ENCODE measurements at places on chromosomes 16 and 17. TPM values are rescaled to one million over a fixed set of nuclear protein-coding genes. Genes with fewer than 3 reads are reported as not detected.

GRCh38 chr17:65987988-65988387 is 203.9 kb downstream of the CEP112 start:
- no peaks in the 10 kb centered on the region for H3K27me3 ChIP-seq
- DNase-seq = peak; percentile 11
- no peak overlapping the region for H3K4me3 ChIP-seq
- no peak overlapping the region for H3K27ac ChIP-seq

ZG16 gene
- not detected for total RNA-seq

DNA sequence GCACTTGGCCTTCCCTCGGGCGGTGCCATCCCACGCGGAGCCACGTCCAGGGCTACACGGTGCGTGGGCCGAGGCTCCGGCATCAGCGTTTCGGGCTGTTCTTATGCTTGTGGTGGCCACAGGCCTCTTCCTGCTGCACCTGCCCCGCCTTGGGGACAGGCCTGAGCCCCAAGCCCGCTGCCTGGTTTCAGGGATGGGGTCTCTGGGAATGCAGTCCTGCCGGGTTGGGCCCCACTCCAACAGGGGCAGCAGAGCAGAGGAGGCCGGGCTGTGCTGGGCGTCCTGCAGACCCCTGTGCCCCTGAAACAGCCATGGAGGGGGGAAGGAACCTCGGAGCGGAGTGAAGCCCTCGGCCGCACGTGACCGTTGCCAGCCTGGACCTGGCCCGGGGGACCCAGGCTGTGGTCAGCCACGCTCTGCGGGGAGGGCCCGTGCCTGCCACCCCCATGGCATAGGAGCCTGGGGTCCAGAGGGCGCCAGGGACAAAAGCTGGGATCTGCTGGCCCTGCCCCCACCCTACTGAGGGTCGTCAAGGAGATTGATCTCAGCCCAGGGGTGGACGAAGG is 453 bp upstream of the WFIKKN1 start:
- peaks cover 17% of the 10 kb centered on the region for H3K4me1 ChIP-seq
- H3K27me3 ChIP-seq = no peaks in the 10 kb centered on the region
- no peaks in the 10 kb centered on the region for H3K36me3 ChIP-seq
- DNase-seq = no peak

CCL16 gene
- total RNA-seq = not detected

- peak; percentile 91 for DNase-seq
- no peaks in the 10 kb centered on the region for H3K36me3 ChIP-seq
- H3K27ac ChIP-seq = no peak overlapping the region
- peaks cover 27% of the 10 kb centered on the region for H3K4me1 ChIP-seq
- no peak overlapping the region for H3K4me3 ChIP-seq
- H3K27me3 ChIP-seq = no peaks in the 10 kb centered on the region
Observed at GRCh38 chr16:22188595-22189442, 17.3 kb upstream of the EEF2K start.

DNA sequence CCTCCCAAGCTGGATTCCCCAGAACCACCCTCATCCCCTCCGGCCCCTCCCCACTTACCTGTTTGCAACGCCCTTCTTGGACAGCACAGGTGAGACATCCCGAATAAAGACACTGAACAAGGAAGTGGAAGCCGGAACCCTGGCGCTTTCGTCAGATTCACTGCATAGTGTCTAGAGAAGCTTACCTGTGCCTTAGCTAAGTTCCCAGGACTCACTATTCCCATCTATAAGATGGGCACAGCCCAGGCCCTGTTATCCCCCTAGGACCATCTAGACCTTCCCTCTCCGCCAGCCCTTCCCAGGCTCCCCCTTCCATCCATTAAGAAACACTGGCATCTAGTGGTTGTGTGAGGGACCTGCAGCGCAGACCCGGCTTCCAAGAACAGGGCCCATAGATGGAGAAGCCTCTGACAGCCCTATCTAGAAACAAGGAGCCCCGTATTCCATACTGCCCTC is 26.9 kb upstream of the RPL38 start:
- no peak overlapping the region for H3K4me3 ChIP-seq
- peak; percentile 90 for DNase-seq
- no peaks in the 10 kb centered on the region for H3K4me1 ChIP-seq
- no peak overlapping the region for H3K27ac ChIP-seq
- H3K36me3 ChIP-seq = no peaks in the 10 kb centered on the region

- no peak for DNase-seq
- H3K27ac ChIP-seq = no peak overlapping the region
- no peaks in the 10 kb centered on the region for H3K27me3 ChIP-seq
- H3K36me3 ChIP-seq = no peaks in the 10 kb centered on the region
- H3K4me1 ChIP-seq = no peaks in the 10 kb centered on the region
Observed at GRCh38 chr16:29148867-29149272, 164.0 kb downstream of the LAT start.

DNA sequence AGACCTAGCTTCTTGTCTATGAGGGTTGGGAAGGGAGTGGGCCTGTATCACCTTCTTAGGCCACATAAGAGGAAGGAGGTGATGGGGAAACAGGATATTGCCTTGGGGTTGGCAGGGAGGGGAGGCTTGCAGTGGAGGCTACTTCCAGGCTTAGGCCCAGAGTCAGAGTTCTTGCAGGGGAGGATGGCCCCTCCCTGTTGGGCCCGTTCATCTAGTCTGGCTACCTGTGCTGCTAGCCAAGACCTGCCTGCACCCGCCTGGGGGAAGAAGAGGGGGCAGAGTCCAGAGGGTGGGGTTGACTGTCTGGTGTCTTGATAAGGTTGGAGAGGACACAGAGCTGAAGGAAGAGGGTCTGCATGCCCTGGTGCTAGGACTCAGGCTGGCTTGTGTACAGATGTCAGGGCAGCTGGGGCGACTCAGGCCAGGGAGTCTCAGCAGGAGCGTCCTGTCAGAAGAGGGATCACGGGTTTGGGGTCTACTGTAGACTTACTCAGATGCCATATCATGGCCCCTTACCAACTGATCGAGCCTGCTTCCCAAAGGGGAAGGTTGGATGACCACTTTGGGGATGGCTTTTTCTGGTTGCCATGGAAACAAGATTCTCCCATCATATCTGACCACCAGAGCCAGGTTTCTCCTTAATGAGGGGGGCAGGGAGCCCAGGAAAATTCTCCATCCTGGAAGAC is 5.3 kb downstream of the KDM6B start:
- no peak overlapping the region for H3K4me3 ChIP-seq
- no peak for DNase-seq
- H3K36me3 ChIP-seq = peaks cover 9% of the 10 kb centered on the region
- H3K27me3 ChIP-seq = no peaks in the 10 kb centered on the region

DNA sequence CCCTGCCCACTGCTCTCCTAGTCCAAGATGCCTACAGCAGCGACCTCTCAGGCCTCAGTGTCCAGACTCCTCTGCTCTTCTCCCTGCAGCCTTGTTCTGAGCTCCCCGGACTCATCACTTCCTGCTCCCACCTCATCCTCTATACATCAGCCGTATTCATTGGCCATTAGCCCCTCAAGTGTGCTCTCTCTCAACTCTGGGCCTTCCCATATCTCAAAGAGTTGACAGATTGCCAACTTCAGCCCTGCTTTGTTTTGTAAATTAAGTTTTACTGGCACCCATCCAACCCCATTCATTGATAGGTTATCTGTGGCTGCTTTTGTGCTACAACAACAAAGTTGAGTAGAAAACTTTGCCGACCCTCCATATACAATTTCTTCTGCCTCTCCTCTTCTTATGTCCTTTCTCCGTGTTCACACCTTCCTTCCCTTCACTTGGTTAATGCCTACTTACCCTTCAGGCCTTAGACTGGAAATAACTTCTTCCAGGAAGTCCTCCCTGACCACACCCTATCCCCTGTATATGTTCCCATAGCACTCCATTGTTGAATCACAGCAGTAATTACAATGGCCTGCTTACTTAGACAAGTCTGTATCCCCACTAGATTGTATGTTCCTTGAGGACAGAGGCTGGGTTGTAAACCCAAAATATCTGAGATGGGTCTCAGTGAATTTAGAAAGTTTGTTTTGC is 63.4 kb upstream of the TANC2 start:
- no peak overlapping the region for H3K4me3 ChIP-seq
- no peaks in the 10 kb centered on the region for H3K36me3 ChIP-seq
- peaks cover 3% of the 10 kb centered on the region for H3K4me1 ChIP-seq
- no peak for DNase-seq
- no peaks in the 10 kb centered on the region for H3K27me3 ChIP-seq

- H3K27me3 ChIP-seq = peaks cover 9% of the 10 kb centered on the region
- no peaks in the 10 kb centered on the region for H3K4me1 ChIP-seq
- no peaks in the 10 kb centered on the region for H3K36me3 ChIP-seq
- no peak overlapping the region for H3K4me3 ChIP-seq
Observed at GRCh38 chr16:71961066-71962039, 38.8 kb downstream of the PKD1L3 start.

- H3K27ac ChIP-seq = peak overlapping the region; percentile 91
- no peaks in the 10 kb centered on the region for H3K27me3 ChIP-seq
- H3K4me1 ChIP-seq = peaks cover 43% of the 10 kb centered on the region
- peak overlapping the region; percentile 95 for H3K4me3 ChIP-seq
- peak; percentile 96 for DNase-seq
Observed at GRCh38 chr17:4940555-4941318, 669 bp downstream of the RNF167 start.

DNA sequence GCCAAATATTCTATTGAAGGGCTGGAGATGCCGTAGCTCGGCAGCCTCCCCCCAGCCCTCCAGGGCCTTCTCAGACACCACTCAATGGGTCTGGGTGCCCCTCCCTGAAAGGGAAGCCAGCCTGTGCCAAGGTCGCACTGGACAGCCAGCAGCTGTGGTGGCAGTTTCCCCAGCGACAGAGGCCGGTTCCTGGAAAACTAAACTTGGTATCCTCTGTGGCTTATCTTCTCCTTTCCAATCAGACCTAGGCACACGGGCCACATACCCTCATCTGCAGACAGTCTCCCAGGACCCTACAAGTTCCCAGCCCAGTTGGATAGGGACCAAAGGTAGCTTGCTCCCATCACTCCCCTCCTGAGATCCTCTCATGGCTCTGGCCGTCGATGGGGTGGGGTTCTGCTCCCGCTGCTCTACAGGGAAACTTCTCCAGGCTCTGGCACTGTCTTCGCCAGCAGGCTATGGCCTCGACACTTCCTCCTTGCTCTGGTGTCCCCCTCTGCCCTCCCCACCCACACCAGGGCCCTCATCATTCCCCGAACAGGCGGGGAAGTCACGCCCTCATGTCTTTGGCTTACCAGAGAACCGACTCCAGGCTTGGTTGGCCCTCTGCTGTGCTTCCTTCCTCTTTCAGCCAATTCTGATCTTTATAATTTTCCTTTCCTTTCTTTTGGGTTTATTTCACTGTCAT is 18.3 kb upstream of the IL21R start:
- no peak overlapping the region for H3K27ac ChIP-seq
- no peak for DNase-seq
- no peaks in the 10 kb centered on the region for H3K36me3 ChIP-seq
- H3K4me3 ChIP-seq = no peak overlapping the region

DNA sequence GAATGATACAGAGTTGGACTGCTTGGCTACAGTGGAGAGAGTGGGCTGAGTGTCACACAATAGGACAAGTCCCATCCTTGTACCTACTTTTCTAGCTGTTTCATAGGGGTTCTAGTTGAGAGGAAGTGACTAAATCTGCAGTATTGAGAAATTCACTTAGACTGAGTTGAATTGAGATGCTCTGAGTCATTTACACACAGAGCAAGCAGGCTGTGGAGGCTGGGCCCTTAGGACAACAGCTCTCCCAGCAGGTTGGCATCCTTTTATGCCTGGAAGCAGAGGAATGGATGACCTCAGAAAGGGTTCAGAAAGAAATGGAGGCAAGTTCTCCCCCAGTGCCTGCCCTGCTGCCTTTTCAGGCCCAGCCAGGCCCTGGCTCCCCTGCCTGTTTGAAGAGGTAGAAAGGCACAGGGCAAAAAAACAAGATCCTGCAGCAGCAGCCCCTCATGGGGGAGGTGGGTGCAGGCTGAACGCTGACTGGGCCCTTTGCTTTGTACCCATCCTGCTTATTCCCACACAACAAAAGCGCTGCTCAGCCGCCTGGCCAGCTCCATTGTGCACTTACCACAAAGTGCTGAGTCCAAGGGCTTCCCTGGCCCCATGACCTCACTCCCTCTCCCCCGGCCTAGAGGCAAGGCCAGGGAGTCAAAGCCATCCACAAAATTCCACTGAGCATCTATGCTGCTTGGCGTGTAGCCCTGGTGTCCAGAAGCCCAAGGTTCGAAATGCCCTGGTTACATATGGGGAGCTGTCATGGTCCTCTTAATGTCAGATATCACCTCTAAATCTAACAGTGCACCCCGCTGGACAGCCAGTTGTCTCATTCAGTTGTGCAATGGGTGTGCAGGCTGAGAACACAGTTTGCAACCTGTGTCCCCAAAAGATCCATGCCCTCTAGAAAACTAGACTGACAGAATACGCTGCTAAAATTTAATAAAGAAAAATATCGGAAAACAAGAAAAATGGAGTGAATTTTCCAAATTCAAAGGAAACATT is 5.4 kb upstream of the CRYBA1 start:
- no peak overlapping the region for H3K4me3 ChIP-seq
- no peaks in the 10 kb centered on the region for H3K27me3 ChIP-seq
- H3K4me1 ChIP-seq = peaks cover 43% of the 10 kb centered on the region
- peak overlapping the region; percentile 46 for H3K27ac ChIP-seq
- DNase-seq = peak; percentile 95

- no peak for DNase-seq
- peaks cover 3% of the 10 kb centered on the region for H3K4me1 ChIP-seq
- H3K27me3 ChIP-seq = no peaks in the 10 kb centered on the region
- no peaks in the 10 kb centered on the region for H3K36me3 ChIP-seq
- H3K27ac ChIP-seq = no peak overlapping the region
Observed at GRCh38 chr16:72299684-72300243, 127.8 kb upstream of the PMFBP1 start.

All from osteoblast (primary cell).